ENCODE measurements at places on chromosomes 4 and X.

- no peak for DNase-seq
Observed at GRCh38 chr4:161336016-161336530, 827.7 kb downstream of the FSTL5 start.

- DNase-seq: peak; percentile 7
Observed at GRCh38 chrX:129779747-129780146, at the start of gene SASH3. TSS of gene SASH3 (plus strand) at chrX:129779949. CDS start at chrX:129780098, 149 bp downstream.

DNA sequence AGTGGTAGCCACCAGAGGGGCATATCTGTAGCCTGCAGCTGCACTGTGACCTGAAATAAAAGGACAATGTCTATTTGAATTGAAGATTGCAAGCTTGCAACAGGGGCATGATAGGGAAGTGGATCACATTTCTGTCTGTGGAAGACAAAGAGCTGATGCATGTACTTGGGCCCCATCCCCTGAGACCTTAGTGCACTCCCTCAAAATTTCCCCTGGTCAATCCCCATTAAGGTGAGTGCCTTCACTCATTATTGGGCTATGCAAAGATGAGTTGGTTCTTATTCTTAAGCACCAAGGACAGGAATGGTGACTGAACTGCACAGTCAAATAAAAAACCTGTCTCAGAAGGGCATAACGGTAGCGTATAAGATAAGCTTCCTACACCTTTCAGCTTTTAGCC, 273.1 kb upstream of the ARSJ start:
- no peak for DNase-seq

DNA sequence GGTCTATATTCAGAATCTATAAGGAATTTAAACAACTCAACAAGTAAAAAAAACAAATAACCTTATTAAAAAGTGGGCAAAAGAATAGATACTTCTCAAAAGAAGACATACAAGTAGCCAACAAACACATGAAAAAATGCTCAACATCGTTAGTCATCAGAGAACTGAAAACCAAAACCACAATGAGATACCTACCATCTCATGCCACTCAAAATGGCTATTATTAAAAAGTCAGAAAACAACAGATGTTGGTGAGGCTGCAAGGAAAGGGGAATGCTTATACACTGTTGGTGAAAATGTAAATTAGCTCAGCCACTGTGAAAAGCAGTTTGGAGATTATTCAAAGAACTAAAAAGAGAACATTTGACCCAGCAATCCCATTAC, 201.6 kb downstream of the QDPR start:
- no peak for DNase-seq
